ENCODE measurements at places on chromosomes 1 and 21.

DNA sequence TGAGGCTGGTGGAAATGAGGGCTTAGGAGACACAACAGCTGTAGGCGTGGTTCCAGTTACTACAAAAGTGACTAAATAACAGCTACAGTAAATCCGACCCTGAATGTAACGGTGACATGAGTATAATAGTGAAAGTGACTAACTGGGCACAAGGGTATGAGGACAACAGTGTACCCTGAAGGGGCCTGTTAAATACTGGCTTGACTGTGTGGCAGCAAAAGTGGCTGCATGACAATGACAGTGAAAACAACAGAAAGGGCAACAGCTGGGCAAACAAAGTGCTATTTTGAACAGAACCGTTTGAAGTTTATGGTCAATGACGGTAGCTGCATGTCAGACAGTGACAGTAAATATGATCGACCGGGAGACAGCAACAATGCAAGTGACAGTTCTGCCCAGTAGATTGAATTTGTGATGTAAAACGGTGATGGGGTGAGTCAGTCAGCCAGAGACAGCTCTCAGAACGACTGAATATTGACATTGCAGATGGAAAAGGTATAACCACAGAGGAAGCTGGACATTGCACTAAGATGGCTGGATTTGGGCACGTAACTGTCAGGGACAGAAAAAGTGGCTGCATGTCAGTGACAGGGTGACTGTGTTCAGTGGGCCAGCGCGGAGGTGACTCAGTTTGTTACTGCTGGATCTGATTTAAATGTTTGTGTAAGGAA, 1.2 kb upstream of the ZBTB40 start:
- DNase-seq = no peak

- DNase-seq = no peak
Measured at GRCh38 chr1:44826375-44827196, 16.5 kb downstream of the PTCH2 start.

DNA sequence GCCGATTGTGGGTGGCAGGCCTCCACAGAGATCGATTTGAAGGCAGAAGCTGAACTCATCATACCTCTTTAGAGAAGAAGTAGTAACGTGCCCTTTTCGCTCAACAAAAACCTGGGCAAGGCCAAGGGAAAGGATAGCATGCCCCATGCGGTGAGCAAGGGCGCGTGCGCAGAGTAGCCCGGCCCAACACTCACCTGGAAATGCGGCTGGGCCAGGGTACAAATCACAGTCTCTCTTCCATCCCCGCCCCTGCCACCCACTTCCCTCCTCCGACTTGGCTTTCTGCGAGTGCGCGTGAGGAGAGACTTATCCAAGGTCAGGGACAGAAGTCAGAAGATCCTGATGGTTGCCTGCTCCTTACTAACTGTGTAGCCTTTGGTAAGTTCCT, 160.7 kb upstream of the C1orf21 start:
- DNase-seq = no peak

DNA sequence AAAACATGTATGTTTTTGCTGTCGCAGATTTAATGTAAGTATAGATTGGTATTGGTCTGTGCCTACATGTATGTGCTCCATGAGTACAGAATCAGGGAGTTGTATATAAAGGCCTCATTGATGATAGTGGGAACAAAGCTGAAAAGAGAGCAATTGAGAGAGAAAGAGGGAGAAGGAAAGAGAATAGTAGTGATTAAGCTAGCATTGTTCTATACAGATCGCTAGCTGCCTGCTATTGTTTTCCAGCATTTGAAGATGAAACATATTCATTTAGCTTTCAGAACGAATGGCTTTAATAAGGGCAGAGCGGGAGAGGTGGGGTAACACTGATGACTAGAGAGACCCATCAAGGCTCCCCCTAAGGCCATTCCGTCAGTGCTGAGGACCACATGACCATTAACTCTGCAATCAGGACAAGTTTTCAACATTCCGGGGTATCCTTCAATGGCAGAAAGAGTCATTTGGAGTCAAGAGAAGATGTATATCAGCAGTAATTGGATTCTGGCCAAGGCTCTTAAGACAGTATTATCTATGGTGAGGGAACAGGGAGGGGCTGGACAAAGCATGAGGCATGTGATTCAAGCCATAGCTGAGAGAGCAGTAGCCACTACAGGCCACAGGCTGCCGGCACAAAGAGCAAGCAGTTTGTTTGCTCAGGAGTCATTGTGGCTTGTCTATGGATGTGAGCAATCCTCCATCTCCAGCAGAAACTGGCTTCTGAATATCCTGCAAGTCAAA, 176.5 kb downstream of the PBX1 start:
- no peak for DNase-seq

Data from stimulated activated CD4-positive, alpha-beta T cell treated with anti-CD3 and anti-CD28 coated beads, Interleukin-1b, Interleukin-23, amount 100 ng/mL, for 1 hour (primary cell).